ENCODE measurements at places on chromosomes 5 and 9.

DNA sequence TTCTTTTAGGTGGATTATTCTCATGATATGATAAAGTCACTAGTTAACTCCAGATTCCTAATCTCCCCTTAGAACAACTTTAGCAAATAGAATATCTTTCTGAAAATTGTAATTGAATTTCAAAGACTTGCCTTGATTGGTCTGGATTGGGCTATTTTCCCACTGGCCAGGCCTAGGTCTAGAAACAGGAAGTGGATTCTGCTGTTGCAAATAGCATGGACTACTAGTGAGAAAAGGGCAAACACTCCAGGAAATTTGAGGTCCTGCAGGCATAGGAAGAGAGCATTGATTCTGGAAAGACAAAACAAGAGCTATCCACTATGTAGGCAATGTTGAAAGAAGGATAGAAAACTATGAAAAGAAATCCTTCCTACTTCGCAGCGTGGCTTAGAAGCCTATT is 113.4 kb downstream of the KCTD16 start:
- DNase-seq: no peak

DNA sequence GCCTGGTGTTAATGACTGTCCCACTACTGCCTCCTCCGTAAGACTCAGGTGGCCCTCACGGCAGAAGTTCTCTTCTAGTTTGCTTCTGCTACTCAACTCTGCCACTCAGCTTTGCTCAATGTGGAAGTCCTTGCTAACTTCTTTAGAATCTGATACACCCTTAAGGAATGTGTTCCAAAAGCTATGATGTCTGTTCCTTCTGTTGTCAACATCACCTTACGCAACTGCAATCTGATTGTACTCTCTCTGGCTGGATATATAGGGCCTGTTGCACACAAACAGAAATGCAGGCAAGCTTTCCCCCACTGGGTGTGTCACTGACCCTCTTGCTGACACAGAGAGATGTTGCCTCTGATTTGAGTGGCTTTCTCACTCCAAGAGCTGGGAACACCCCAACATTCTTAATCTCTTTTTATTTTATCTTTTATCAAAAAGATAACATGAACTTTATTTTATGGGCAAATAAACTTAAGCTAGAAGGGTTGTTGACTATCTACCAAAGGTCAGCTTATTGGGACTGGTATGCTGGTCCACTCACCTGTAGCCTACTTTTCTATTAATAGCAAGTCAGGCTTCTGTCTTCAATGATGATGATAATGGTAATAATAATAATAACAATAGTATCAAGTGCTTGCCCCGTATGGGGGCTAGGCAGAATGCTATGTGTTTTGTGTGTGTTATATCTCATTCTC is 25.2 kb downstream of the TMEM252 start:
- no peak for DNase-seq

- no peak for DNase-seq
These were observed 156.0 kb downstream of the COL23A1 start for GRCh38 chr5:178434016-178434761.

GRCh38 chr9:79709743-79710674 is 138.2 kb downstream of the TLE4 start:
- no peak for DNase-seq

DNA sequence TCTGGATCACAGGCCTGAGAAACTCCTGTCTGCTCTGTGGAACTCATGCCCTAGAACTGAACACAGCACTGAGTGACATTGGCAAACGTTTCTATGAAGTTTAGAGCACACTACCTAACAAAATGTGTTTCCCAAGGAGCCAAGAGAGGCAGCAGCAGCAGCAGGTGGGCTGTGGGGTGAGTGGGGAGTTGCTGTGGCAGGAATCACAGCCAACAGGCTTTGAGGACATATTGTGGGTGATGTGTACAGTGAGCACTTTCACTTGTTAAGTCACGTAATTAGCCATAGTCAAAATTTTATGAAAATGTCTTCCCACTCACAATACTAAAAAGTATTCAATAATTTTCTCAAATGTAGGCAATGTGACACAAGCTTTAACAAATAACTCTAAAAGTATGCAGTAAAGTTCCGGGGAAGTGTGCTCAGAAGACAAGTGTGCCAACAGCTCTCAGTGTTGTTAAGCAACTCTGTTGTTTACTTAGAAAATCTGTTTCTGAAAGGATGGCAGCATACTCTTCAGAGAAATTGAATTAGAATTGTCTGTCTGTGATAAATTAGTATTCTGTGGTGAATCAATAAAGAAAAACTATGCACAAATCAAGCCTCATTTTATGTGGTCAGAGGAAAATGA is 482.1 kb downstream of the SEMA5A start:
- DNase-seq: no peak

- no peak for DNase-seq
These were observed 95.2 kb downstream of the MVB12B start for GRCh38 chr9:126421567-126422428.

DNA sequence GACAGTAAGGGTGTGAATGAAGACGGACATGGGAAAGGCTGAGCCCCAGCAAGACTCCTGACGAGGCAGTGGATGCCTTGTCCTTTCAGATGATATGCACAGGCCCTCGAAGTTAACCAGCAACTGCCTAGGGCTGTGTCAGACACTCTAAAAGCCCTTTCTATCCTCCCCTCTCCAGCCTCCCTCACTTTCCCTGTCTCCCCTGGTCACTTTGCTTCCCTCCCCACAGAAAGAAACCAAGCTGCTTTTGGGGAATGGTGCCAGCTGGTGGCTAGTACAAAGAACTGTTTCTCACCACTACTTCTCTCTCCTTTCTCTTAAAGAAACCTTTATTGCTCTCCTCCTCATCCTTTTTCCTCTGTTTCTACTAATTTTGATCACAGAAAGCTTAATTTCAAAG is 21.4 kb downstream of the LHFPL2 start:
- DNase-seq: peak; percentile 40

- DNase-seq: no peak
These were observed 31.0 kb downstream of the AFAP1L1 start for GRCh38 chr5:149302641-149303040.

DNA sequence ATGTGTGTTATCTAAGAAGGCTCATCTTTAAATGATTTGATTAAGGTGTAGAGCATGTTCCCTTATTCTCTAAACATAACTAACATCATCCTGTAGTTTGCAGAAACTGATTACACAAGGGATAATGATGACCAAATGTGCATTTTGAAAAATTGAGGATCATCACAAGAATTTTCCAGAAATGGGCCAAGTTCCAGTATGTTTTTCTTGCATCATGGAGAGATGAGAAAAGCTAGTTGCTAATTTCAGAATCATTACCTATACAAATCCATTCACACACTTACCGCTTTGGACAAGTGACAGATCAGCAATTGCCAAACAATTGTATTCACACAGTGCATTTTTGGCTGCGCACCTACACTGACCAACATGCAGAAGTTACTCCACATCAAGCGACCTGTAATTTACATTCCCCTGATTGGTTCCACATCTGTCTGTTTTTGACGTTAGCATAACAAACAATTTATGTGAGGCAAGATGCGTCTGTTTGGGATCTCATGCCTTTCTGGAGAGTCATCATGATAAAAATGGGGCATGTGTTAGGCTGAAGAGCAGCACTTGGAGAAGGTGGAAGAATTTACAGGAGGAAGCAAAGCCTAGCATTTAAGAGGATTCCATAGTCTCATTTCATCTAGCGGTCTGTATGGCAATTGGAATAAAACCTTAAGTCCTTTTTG is 2.8 kb upstream of the BNC2 start:
- no peak for DNase-seq

DNA sequence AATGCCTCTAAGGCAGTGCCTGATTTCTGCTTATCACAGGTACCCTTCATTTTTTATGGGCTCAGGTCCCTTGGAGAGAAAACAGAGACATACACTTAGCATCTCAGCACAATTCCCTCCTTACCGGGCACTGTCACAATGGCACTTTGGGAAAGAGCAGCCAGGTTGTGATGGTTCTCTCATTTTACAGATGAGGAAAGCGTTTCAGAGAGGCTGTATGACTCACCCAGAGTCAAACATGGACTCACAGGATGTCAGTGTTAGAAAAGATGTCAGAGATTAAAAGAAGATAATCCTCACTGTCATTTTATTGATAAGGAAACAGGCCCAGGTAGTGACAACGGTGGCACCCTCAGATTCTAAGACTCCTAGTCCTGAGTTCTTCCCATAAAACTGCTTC is 12.0 kb upstream of the SLC31A2 start:
- DNase-seq: no peak

DNA sequence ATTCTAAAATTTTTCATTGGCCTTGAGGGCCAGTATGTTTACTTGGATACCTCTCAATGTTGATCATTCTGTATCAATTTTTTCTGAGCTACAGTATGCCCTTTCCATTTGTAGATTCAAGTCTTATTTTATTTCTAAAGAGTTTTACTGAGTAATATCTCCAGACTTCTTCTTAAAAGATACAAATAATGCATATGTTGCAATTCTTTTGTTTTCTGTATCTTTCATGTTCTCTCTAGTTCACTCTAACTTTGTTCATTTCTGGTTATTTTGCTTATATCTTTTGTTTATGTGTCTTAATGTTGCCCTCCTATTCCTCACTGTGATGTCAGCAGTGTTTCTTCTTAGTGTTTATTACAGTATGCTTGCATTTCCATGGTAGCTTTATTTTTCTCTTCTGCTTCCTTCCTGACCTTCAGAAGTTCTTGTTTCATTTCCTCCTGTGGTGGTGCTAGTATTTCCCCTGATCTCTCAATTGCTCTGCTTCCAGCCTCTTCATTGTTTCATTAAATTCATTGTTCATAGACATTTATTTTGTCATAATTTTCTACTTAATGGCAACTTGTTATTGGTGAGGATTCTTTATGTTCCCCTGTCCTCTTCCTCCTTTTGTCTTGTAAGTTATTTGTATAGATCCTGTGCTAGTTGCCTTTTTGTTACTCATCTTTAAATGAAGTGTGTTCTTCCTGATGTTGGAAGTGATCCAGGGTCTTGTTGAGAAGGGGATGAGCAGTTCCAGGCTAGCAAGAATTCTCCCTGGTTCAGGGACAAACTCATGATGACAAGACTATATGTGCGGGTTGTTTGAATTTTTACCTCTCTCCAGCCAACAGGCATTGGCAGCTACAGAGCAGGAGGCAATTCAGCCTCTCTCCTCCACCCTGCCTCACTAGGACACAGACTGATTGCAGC is 160.8 kb downstream of the DEPDC1B start:
- DNase-seq: no peak

GRCh38 chr5:116573279-116573701 is 1.3 kb downstream of the SEMA6A start:
- DNase-seq: peak; percentile 6

GRCh38 chr5:68200288-68200687 is 15.3 kb upstream of the PIK3R1 start:
- DNase-seq: no peak

- no peak for DNase-seq
These were observed 409.4 kb upstream of the CTNND2 start for GRCh38 chr5:12313602-12314001.

DNA sequence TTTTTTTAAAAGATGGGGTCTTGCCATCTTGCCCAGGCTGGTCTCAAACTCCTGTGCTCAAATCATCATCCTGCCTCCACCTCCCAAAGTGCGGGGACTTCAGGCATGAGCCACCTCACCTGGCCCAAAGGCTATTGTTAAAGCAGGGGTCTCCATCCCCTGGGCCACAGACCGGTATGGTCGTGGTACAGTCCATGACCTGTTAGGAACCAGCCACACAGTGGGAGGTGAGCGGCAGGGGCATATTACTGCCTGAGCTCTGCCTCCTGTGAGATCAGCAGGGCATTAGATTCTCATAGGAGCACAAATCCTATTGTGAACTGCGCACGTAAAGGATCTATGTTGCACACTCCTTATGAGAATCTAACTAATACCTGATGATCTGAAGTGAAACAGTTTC is 7.3 kb upstream of the NOL6 start:
- no peak for DNase-seq

DNA sequence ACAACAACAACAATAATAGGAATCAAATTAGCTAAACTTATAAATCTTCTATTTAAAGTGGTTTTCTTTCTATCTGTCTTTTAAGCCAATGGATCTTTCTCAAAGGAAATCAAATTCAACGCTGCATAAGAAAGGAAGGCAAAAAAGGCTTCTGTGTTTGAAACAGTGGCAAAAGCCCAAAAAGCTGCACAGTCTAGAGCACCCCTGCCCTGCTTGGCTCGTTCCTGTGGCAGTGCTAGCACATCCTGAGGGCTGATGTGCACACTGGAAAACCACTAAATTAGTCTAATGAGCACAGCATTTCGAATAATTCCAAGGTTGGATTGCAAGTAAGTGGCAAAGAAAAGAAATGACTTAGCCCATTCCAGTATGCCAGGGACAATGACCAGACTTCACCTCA is 80.7 kb downstream of the AP3B1 start:
- no peak for DNase-seq

GRCh38 chr9:89247431-89248353 is 63.3 kb upstream of the CKS2 start:
- DNase-seq: no peak

DNA sequence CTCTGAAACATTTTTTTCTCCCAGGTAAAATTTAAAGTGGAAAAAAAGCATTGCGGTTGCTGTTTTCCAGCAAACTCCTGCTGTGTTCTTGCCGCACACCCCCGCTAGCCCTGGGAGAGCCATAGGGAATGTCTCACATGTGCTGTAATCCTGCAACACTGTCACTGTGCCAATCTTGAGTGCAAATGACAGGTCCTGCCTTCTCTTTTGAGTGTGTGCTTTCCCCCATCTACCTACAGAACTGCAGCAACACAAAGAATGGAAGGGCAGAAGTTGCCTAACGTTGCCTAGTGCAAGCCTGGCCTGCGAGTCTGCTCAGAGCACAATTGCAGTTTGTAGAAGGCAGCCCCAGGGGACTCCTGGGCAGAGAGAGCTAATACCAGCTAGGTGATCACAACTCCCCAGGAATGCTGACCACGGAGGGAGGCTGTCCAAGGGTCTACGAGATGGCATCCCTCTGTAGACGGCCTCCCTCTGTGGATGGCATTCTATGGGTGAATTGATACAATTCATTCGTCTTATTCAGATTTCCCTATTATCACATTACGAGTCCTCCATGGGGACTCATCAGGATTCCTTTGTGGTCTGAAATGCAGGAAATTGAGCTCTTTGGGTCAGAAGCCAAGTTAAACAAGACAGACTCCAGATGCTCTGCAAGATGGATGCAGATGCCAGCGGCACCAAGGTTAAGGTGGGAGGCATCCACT is 172.6 kb upstream of the S1PR3 start:
- DNase-seq: no peak

GRCh38 chr5:78647838-78648358 is 674 bp downstream of the LHFPL2 start:
- DNase-seq: peak; percentile 42

GRCh38 chr5:172725273-172725672 is 45.7 kb downstream of the DUSP1 start:
- no peak for DNase-seq

- DNase-seq: peak; percentile 74
These were observed 68.4 kb downstream of the PSD2 start for GRCh38 chr5:139863855-139864558.

- no peak for DNase-seq
These were observed 61.9 kb upstream of the ADAMTS19 start for GRCh38 chr5:129398026-129398678.
